ENCODE measurements at places on chromosomes 2 and 18.

GRCh38 chr2:105144941-105145300 is 96.6 kb upstream of the GPR45 start:
- no peak for DNase-seq

- DNase-seq = no peak
Measured at GRCh38 chr2:134218930-134219658, 34.8 kb upstream of the MGAT5 start.

GRCh38 chr2:112579241-112579640 is 5.2 kb upstream of the CHCHD5 start:
- peak; percentile 91 for DNase-seq

- no peak for DNase-seq
Measured at GRCh38 chr2:144690771-144691170, 170.9 kb upstream of the ZEB2 start.

DNA sequence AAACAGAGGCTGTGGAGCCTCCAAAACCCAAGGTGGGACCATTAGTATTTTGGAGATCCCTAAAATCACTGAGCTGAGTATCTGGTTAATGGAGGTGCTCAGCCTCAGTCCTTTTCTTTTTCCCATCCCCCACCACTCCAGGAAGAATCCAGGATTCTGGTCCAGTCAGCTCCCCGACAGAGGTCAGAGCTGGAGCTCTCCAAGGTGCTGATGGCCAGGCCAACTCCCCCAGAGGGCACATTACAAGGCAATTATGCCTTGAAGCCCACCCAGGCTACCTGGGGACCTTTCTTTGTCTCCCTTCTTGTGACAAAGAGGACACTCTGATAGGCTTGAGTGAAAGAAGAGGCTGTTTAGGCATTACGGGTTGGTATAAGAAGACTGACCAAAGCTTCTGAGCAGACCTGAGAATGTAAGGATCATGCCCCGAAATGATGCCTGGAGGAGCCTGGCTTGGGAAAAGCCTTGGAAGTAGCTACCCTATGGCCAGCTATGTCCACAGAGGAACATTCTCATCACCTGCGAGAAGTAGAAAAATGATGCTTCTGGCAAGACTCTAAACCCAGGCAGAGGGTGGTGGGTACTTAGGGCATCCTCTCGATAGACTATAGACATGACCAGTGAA is 102.5 kb upstream of the LDAH start:
- no peak for DNase-seq

DNA sequence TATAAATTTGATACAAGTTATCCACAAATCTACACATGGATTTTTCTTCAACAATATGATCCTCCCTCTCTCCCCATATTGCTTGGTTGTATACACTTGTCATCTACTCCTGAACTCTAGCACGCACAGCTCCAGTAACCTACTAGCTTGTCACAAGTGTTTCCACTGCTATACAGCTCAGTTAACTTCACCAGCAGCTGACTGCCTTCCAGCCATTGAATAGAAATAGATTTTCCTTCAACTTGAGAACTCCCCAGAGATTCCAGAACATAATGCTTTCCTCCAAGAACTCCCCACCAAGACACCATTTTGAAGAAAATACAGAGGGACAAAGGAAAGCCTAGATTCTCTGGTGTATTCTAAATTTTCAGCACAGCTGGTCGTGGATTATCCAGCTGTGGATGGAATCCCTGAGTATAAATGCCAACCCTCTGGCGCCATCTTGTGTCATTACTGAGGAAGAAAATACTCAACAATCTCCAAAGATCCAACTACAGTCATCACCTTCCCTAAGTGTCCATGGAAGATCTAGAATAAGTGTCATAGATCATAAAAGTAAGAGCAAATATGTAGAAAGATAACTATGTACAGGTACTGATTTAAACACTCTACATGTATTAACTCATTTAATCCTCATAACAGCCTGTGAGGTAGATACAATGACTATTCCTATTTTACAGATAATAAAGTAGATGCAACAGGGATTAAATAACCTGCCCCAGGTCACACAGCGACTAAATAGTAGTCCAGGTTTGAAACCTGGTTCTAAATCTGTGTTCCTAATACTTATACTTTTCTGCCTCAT is 156.7 kb downstream of the ARHGAP28 start:
- peak; percentile 59 for DNase-seq

DNA sequence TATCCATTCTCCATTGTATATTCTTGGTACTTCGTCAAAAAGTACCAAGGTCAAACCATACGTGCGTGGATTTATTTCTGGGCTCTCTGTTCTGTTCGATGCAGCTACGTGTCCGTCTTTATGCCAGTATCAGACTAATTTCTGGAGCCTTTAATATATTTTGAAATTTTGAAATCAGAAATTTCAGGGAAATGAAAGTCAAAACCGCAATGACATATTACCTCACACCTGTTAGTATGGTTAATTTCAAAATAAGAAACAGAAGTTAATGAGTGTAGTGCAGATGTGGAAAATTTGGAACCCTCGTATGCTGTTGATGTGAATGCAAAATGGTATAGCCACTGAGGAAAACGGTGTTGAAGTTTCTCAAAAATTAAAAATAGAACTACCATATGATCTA is 156.1 kb upstream of the TRIB2 start:
- no peak for DNase-seq

DNA sequence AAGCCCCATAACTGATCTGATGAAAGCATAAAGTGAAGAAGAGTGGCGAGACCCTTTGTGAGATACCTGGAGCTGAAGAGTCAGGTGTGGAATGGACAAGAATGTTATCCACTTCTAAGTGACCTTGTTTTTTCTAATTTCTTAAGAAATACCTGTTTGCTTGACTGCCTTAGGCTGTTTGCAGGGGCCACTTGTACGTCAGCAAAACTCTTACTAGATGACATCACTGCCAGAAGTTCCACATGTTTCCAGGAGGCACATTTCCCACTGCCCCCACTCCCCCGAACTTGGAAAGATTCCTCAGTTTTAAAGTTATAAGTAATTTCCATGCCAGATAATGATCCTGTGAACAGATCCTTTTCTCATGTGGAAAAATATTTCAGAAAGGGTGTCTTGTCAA is 8.0 kb downstream of the EPAS1 start:
- DNase-seq = no peak

DNA sequence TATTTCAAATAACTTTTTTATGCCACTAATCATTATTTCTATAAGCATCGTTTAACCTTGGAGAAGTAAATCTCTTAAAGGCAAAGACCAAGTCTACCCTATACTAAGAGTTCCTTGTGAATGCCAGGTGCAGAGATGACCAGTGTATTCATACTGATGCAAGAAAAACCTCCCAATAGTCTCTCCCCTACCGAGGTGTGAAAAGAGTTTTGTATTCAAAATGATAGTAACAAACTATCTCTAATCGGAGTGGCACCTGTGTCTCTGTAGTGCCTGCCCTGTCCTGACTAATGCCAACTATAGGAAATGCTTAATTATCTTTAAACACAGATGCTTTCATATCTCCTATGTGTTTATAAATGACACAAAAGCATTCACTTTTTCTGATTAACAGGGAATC is 798.5 kb downstream of the TRIB2 start:
- DNase-seq = no peak

- no peak for DNase-seq
Measured at GRCh38 chr18:35770376-35771014, 189.0 kb downstream of the GALNT1 start.
